Naive thymus-derived CD8-positive, alpha-beta T cell (primary cell): ENCODE measurements at places on chromosomes 12 and 14. TPM values are rescaled to one million over a fixed set of nuclear protein-coding genes. Genes with fewer than 3 reads are reported as not detected.

ANKS1B gene
- polyA plus RNA-seq, result not detected

GALNT16 gene
- not detected for polyA plus RNA-seq

CHMP4A gene
- 143 TPM for polyA plus RNA-seq

CEP170B gene
- 0.05 TPM for polyA plus RNA-seq

KLRF1 gene
- 0.83 TPM for polyA plus RNA-seq
